NCI-H82 (cell line): ENCODE measurements at places on chromosomes 1 and 21.

DNA sequence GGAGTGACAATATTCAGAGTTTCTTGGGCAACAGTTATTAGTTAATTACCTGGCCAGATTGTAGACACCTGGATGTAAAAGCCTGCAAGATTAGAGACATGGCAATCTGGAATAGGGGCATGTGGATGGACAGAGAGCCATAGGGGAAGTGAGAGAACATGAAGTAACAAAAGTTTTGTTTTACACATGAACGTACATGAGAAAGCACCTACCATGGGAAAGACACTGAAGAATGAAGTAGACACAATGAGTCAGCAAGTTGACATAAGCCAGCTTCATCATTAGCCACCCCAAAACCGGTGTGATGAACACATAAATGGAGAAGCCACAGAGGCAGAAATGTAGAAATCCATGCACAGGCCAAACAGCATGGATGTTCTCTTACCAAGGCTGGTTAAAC lies 462.1 kb upstream of the C1orf87 start:
- DNase-seq, result no peak

- DNase-seq, result no peak
These were observed 72.4 kb downstream of the COP1 start for GRCh38 chr1:176134666-176135065.

GRCh38 chr1:96538111-96538641 lies 183.4 kb upstream of the PTBP2 start:
- peak; percentile 5 for DNase-seq

DNA sequence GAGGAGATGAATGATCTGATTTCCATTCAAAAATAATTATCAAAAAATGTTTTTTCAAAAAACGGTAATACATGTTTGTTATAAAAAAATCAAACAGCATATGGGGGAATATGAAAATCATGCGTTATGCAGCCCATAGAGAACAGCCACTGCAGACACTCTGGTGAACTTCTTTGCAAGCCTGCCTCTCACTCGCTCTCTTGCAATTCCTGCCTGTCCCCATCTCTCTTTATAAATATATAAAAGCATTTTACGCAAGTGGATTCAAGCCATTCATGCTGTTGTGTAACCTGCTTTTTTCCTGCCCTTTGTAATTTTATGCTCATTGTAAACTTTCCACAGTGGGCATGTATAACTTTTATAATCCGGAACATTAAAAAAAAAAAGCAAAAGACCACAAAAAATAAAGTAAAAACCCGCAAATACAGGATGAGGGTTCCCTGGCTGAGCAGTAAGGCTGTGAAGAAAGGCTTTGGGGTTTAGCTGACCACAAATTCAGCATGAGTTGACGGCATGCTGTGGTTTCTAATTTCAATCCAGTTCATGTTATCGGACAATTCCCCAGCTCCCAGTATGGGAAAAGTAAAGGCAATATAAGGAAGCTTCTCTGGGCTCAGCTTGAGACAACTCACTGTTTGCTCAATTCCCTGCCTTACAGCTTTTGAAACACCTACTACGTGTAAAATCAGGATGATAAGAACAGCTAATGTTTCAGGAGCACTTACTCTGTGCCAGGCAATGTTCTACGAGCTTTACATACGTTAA lies 52.8 kb upstream of the ZBTB40 start:
- DNase-seq, result no peak

DNA sequence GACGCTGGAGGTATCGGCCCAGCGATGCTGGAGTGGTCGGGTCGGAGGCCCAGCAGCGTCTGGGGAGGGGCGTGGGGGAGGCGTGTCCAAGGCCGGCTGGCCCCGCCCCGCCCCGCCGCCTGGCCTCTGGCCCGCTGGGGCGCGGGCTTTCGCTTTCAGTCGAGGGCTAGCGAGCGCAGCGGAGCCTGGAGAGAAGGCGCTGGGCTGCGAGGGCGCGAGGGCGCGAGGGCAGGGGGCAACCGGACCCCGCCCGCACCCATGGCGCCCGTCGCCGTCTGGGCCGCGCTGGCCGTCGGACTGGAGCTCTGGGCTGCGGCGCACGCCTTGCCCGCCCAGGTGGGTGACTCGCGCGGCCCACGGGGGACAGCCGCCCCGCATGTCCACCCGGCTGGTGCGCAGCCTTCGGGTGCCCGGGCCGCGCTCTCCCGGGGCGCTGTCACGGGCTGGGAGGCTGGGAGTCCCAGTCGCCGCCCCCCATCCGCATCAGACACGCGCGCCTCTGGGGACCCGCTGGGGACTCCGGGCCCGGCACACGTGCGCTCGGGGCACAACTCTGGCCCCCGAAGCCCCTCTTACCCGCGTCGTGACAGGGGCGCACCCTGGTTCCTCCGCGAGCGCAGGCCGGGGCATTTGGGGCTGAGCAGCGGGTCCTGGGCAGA lies at the start of gene TNFRSF1B:
Gene TNFRSF1B, plus strand, starts transcription at position 158 of the 659 bp plus-strand sequence. Its CDS starts 101 bp downstream, at position 259.
- DNase-seq, result peak; percentile 52
